ENCODE measurements at places on chromosomes 13 and 19. TPM values are rescaled to one million over a fixed set of nuclear protein-coding genes. Genes with fewer than 3 reads are reported as not detected.

The GADD45B gene
- total RNA-seq: 91.2 TPM

The IFNL1 gene
- not detected for total RNA-seq

The CEACAM3 gene
- total RNA-seq: 1.2 TPM

- H3K4me3 ChIP-seq: no peak overlapping the region
- H3K27ac ChIP-seq: no peak overlapping the region
- no peak for DNase-seq
- peaks cover 9% of the 10 kb centered on the region for H3K4me1 ChIP-seq
- H3K36me3 ChIP-seq: no peaks in the 10 kb centered on the region
- no peaks in the 10 kb centered on the region for H3K27me3 ChIP-seq
Observed at GRCh38 chr13:109707742-109708617, 78.4 kb downstream of the IRS2 start.

DNA sequence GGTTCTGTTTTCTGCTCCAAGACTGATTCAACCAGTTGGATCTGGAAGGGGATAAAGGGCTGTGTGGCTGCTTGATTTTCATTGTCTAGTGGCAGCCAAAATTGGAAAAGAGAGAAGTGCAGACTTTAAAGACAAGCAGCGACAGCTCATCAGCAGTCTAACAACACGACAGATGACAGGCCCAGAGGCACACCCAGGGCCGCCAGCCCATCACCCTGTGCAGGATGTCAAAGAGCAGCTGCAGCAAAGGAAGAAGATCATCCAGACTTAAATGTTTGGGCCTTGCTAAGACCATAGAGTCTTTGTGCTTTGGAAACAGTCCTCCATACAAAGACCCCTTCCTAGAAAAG is 421.0 kb upstream of the KLF12 start:
- H3K4me1 ChIP-seq: no peaks in the 10 kb centered on the region
- no peak overlapping the region for H3K4me3 ChIP-seq
- DNase-seq: no peak
- no peaks in the 10 kb centered on the region for H3K27me3 ChIP-seq

DNA sequence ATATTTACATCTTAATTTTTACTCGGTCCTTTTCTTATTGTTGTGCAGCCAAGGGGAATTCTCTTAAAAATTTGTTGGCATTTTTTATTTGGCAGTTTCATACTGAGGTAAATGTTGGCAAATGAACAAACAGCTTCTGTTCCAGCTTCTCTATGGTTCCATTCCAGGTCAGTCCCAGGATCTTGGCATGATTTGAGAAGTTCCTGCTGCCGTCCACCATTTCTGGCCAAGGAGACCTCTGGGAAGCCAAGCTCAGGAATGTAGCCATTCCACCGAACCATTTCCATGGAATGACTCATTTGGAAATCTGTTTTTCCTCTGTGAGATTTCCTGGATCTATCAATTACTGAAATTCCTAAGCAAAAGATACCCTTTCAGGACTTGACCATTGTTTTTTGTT is 43.9 kb downstream of the SLC10A2 start:
- no peak overlapping the region for H3K27ac ChIP-seq
- DNase-seq: no peak
- no peaks in the 10 kb centered on the region for H3K36me3 ChIP-seq
- no peaks in the 10 kb centered on the region for H3K27me3 ChIP-seq

GRCh38 chr13:51799261-51799660 is 4.7 kb downstream of the DHRS12 start:
- H3K27me3 ChIP-seq: no peaks in the 10 kb centered on the region
- H3K4me1 ChIP-seq: peaks cover 24% of the 10 kb centered on the region
- no peak for DNase-seq
- H3K27ac ChIP-seq: no peak overlapping the region

DNA sequence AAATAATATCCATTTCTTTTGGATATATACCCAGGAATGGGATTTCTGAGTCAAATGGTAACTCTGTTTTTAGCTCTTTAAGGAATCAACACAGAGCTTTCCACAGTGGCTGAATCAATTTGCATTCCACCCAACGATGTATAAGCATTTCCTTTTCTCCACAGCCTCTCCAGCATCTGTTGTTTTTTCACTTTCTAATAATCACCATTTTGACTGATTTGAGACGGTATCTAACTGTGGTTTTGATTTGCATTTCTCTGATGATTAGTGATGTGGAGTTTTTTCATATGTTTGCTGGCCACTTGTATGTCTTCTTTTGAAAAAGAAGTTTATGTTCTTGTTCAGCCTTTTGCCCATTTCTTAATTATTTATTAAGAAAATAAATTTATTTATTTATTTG is 352.2 kb upstream of the OBI1 start:
- no peaks in the 10 kb centered on the region for H3K27me3 ChIP-seq
- no peak overlapping the region for H3K4me3 ChIP-seq
- DNase-seq: no peak

DNA sequence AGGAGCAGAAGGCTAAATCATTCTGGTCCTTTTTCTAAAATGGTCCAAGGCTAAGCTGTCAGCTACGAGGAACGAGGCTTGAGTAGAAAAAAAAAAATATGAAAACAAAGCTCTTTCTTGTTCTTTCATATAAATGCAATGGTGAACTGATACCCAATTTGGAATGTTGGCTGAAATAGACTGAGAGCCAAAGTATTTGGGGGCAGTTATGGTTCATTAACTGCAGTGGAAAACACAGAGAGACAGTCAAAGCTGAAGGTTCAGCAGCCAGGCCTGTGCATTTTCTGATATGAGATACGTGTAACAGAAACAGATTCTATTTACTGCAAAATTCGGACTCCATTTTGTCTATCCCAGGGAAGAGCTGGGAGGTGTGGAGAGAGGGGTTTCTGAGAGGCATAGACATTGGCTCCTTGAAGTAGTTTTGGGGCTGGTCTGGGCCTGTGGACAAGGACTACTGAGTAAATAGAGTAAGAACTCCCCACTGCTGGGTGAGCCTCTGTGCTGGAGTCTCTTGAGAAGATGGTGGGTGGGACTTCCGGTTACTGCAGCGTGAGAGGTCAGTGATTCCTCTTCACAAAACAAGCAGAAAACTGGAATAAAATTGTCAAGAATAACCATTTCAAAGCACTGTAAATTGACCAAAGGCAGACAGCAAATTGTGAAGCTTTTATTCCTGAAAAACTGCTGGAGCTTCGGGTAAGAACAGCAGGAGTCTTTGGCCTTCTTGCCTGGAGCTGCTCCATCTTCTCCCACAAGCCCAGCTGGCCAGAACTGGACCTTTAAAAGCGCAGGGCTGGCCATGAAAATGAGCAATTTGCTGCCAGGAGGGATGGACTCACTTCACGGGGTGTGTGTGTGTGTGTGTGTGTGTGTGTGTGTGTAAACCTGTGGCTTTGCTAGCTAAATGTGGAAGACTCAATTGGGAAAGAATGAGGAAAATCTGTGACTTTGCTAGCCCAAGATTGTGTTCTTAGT is 43.1 kb upstream of the CNMD start:
- H3K4me3 ChIP-seq: no peak overlapping the region
- H3K4me1 ChIP-seq: no peaks in the 10 kb centered on the region
- no peak for DNase-seq
- H3K27me3 ChIP-seq: no peaks in the 10 kb centered on the region
- H3K27ac ChIP-seq: no peak overlapping the region
- H3K36me3 ChIP-seq: no peaks in the 10 kb centered on the region

GRCh38 chr19:29292153-29292552 is 79.2 kb upstream of the UQCRFS1 start:
- no peaks in the 10 kb centered on the region for H3K4me1 ChIP-seq
- no peak for DNase-seq
- no peak overlapping the region for H3K27ac ChIP-seq
- no peaks in the 10 kb centered on the region for H3K27me3 ChIP-seq

DNA sequence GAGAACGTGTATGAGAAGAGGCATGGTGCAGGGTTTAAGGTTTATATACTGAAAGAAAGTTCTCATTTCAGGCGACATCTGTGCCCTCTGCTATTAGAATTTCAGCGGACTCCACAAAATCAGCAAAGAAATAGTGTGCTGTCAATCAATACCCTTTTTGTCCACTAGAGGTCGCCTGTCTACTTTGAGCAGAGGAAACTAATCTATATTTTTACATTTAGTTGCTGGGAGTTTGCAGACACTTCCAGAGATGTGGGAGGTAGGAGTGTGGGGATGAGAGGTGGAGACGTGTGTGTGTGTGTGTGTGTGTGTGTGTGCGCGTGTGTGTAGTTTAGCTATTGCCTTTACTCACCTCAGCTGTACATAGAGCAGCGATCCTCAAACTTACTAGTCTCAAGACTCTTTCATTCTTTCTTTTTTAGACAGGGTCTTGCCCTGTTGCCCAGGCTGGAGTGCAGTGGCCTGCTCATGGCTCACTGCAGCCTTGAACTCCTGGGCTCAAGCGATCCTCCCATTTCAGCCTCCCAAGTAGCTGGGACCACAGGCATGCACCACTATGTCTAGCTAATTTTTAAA is 9.7 kb downstream of the INAFM1 start:
- H3K27ac ChIP-seq: no peak overlapping the region
- no peaks in the 10 kb centered on the region for H3K27me3 ChIP-seq
- no peaks in the 10 kb centered on the region for H3K4me1 ChIP-seq
- H3K36me3 ChIP-seq: no peaks in the 10 kb centered on the region
- no peak overlapping the region for H3K4me3 ChIP-seq

DNA sequence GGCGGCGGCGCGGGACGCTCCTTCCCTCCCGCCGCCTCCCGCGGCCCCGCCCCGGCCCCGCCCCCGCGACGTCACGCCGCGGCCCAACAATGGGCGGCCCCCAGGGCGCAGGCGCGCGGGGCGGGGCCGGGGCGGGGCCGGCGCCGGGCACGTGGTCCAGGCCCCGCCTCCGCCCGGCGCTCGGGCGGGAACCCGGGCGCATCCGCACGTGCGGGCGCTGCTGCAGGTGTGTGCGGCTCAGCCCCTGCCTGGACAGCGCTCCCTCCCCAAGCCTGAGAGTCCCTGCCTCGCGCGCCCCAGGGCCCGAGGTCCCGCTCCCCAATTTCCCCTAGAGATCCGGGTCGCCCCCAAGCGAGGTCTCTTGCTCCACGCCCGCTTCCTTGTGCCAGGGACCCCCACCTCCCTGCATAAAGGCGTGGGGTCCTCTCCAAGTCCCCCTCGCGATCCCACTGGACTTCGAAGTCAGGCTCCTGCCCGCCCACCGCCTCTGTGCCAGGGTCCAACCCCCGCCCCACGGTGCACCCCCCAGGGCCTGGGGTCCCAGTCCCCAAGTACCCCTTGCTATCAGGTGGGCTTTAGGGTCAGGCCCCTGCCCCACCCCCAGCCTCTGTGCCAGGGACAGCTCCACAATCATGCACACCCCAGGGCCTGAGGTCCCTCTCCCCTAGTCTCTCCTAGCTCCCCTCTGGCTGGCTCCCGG is at the start of gene MEX3D:
TSS of gene MEX3D (minus strand) at position 6 of the 700 bp plus-strand sequence. CDS start 267 bp downstream, outside the sequence.
- H3K4me3 ChIP-seq: peak within 1 kb of the TSS; percentile 65
- DNase-seq: peak; percentile 89
- H3K36me3 ChIP-seq: no peaks in the 10 kb centered on the region
- peaks cover 4% of the 10 kb centered on the region for H3K4me1 ChIP-seq

DNA sequence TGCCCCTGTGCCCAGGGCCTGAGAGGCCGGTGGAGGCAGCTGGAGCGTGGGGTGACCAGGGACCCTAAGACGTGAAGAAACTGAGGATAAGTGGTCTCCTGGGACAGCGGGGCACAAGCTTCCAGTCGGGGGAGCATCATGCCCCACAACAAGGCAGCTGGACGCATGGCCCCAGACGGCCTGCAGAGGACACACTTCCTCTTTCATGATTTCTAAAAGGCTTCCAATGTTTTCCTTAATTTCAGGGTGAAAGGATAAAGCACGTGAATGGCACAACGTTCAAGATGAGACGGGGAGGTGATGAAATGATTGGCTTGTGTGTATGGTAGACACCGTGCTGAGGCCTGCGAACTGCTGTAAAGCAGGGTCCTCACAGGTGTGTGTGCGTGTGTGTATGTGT is 20.2 kb upstream of the MYDGF start:
- peak overlapping the region; percentile 19 for H3K27ac ChIP-seq
- peaks cover 93% of the 10 kb centered on the region for H3K36me3 ChIP-seq
- no peak for DNase-seq
- H3K4me3 ChIP-seq: no peak overlapping the region
- no peaks in the 10 kb centered on the region for H3K4me1 ChIP-seq

- no peak overlapping the region for H3K27ac ChIP-seq
- H3K4me1 ChIP-seq: no peaks in the 10 kb centered on the region
- DNase-seq: no peak
- no peaks in the 10 kb centered on the region for H3K36me3 ChIP-seq
Observed at GRCh38 chr13:76638882-76639281, 247.3 kb downstream of the KCTD12 start.

DNA sequence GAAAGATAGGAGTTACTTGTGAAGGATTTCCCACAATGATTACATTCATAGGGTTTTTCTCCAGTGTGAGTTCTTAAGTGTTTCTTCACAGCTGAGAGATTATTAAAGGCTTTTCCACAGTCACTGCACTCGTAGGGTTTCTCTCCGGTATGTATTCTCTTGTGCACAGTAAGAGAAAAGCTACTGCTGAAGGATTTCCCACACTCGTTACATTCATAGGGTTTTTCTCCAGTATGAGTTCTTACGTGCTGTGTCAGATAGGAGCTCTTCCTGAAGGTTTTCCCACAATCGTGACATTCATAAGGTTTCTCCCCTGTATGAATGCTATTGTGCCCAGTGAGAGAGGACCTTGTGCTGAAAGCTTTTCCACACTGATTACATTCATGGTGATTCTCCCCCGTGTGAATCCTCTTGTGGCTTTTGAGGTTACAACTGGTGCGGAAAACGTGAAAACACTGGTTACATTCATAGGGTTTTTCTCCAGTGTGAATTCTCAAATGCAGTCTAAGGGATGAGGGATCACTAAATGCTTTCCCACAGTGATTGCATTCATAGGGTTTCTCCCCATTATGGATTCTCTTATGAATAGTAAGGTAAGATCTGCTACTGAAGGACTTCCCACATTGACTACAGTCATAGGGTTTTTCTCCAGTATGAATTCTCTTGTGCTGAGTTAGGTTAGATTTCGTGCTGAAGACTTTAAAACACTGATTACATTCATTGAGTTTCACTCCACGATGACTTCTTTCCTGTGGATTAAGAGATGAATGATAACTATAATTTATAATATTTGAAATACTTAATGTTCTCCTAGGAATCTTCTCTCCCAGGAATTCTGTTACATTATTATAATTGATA is 20.6 kb downstream of the ZNF558 start:
- no peak overlapping the region for H3K27ac ChIP-seq
- no peak for DNase-seq
- no peaks in the 10 kb centered on the region for H3K4me1 ChIP-seq
- H3K36me3 ChIP-seq: peaks cover 48% of the 10 kb centered on the region
- no peak overlapping the region for H3K4me3 ChIP-seq

DNA sequence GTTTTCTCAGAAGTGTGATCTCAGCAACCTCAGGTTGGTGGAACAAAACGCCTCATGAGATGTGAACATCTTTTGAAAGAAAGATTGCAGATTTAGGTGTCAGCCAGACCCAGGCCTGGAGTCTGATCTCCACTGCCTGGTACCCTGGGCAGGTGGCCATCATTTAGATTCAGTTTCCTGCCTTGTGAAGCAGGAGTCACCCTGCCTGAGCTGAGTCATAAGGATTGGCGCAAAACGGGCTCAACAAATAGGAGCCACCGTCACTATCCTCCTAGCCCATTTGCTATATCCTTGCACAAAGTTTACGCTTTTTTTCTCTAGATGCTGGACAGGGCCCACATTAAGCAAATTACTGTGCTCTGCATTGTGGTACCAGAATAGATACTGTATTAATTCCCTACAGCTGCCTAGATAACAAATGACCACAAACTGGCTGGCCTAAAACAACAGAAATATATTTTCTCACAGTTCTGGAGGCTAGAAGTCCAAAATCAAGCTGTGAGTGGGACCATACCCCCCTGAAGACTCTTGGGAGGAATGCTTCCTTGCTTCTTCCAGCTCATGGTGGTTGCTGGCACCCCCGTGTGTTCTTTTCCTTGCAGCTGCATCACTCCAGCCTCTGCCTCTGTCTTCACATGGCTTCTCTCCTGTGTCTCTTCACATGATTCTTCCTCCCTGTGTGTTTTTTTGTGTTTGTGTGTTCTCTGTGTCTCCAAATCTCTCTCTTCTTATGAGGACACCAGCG is 38.2 kb downstream of the TNFSF11 start:
- H3K36me3 ChIP-seq: no peaks in the 10 kb centered on the region
- H3K27ac ChIP-seq: no peak overlapping the region
- DNase-seq: no peak
- no peak overlapping the region for H3K4me3 ChIP-seq
- H3K27me3 ChIP-seq: no peaks in the 10 kb centered on the region
